ENCODE measurements at places on chromosomes 1 and 21. TPM values are rescaled to one million over a fixed set of nuclear protein-coding genes. Genes with fewer than 3 reads are reported as not detected.

The BCAN gene
- total RNA-seq, result not detected

The OR10J4 gene
- total RNA-seq, result not detected

The DNAJC6 gene
- total RNA-seq, result 0.50 TPM

The S100A1 gene
- not detected for total RNA-seq

The NBPF6 gene
- total RNA-seq, result not detected

All from bronchus fibroblast of lung (primary cell).